ENCODE measurements at places on chromosomes 5 and 9.
A peak's percentile ranks its signal among the peaks of the same experiment; 100 is the strongest.

GRCh38 chr5:372996-373709 is 51.6 kb downstream of the AHRR start:
- no peaks in the 10 kb centered on the region for H3K36me3 ChIP-seq
- H3K4me1 ChIP-seq: peaks cover 13% of the 10 kb centered on the region
- H3K27ac ChIP-seq: no peak overlapping the region
- no peaks in the 10 kb centered on the region for H3K27me3 ChIP-seq

DNA sequence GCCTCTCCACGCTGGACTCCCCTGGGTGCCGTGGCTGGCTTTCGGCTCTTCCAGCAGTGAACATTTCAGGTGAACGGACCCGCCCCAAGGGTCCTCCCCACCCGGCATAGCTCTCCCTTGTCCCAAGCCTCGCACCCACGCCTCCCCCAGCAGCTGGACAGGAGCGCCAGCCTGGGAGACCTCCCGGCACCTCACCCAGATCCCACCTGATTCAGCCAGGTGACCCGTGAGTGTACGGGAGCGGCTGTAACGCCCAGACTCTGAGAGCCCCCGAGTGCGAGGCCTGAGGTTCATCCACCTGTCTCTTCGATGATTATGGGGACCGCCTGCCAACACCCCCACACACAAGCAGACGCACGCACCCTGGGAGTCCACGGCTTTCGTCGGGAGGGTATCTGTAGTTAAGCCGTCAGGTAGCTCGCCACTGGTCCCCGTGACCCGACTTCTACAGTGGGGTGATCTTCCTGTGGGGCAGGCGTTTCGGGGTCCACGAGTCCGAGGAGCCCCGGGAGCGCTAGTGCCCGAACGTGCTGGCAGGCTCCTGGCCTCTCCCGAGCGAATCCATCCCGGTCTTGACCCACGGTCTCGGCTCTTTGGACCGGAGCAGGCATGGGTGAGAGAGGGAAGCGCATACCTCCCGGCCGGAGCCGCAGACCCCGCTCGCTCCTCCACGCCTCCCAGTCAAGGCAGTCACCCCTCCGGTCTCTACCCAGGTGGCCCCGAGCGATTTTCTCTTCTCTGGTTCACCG is 14.9 kb downstream of the TRIM7 start:
- DNase-seq: peak; percentile 42
- peak overlapping the region; percentile 92 for H3K27ac ChIP-seq
- peak overlapping the region; percentile 58 for H3K4me3 ChIP-seq
- no peaks in the 10 kb centered on the region for H3K36me3 ChIP-seq
- H3K27me3 ChIP-seq: no peaks in the 10 kb centered on the region
- H3K4me1 ChIP-seq: peaks cover 34% of the 10 kb centered on the region

GRCh38 chr9:8224381-8224801 is 424.8 kb upstream of the DMAC1 start:
- no peak for DNase-seq
- no peak overlapping the region for H3K27ac ChIP-seq
- H3K4me1 ChIP-seq: no peaks in the 10 kb centered on the region
- no peaks in the 10 kb centered on the region for H3K27me3 ChIP-seq

DNA sequence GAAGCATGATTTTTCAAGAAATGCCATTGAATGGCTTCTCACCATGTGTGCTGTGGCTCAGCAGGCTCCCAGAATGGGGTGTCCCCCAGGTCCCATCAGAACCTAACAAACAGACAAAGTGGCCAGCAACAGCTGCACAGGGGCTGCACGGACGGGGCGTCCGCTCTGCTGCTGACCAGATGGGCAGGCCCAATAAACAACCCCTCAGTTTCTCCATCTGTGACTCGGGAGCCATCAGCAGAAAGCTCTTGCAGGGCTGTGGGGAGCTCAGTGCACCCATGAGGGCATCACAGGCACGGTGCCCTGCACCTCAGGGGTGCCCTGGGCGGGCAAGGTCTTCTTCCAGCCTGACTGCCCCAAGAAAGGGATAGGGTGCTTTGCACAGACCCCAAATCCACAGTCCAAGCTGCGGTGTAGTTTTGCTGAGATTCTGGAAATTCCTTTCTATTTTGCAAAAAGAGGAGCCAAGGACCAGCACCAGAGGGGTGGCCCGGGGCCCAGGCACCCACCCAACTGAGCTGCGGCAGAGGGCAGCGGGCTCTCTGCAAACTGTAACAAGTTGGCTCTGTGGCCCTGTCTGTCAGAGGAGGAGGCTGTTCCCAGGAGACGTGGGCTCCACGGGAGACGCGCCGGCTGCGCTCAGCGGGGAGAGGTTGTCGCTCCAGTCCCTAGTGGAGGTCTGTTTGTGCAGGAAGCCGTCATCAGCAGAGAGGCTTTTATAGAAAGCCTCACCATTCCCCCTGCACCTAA is 138.7 kb upstream of the PPP1R26 start:
- DNase-seq: no peak
- H3K4me1 ChIP-seq: peaks cover 8% of the 10 kb centered on the region
- H3K27ac ChIP-seq: no peak overlapping the region
- H3K4me3 ChIP-seq: no peak overlapping the region
- H3K36me3 ChIP-seq: no peaks in the 10 kb centered on the region

GRCh38 chr5:96144289-96144688 is 182.6 kb upstream of the ELL2 start:
- no peaks in the 10 kb centered on the region for H3K27me3 ChIP-seq
- peaks cover 23% of the 10 kb centered on the region for H3K4me1 ChIP-seq
- no peak for DNase-seq
- H3K27ac ChIP-seq: no peak overlapping the region
- H3K36me3 ChIP-seq: no peaks in the 10 kb centered on the region

DNA sequence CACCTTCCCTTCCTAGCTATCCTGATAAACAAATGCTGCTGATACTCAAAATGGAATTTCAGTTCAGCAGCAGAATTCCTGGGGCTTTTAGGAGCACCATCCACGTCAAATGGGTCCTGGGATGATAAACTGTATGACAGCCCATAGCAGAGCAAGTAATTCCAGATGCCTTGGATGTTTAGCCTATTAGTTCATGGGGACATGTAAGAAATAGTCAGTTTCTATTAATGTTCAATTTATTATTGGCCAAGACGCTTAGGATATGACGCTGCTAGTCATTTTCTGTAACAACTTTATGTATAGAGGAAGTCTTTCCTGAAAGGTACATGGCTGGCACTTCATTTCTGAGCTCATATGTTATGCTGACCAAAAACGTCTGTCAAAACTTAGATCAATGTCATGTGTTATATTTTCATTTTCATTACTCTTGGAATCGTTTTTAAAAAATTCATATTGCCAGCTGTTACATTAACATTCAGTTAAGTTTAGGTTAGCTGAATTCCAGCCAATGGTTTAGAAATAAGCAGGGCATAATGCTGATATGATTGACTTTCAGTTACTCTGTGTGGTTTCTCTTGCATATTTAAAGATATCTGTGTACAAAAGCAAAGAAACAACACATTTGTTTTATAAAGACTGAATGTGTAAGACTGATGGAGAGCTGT is 243.8 kb downstream of the CSNK1G3 start:
- no peak for DNase-seq
- no peaks in the 10 kb centered on the region for H3K36me3 ChIP-seq
- H3K27me3 ChIP-seq: no peaks in the 10 kb centered on the region
- H3K4me1 ChIP-seq: peaks cover 21% of the 10 kb centered on the region
- no peak overlapping the region for H3K4me3 ChIP-seq

- no peak overlapping the region for H3K4me3 ChIP-seq
- no peaks in the 10 kb centered on the region for H3K36me3 ChIP-seq
- peak; percentile 92 for DNase-seq
- peak overlapping the region; percentile 94 for H3K27ac ChIP-seq
Measured at GRCh38 chr5:173689171-173689736, 72.8 kb upstream of the BOD1 start.

DNA sequence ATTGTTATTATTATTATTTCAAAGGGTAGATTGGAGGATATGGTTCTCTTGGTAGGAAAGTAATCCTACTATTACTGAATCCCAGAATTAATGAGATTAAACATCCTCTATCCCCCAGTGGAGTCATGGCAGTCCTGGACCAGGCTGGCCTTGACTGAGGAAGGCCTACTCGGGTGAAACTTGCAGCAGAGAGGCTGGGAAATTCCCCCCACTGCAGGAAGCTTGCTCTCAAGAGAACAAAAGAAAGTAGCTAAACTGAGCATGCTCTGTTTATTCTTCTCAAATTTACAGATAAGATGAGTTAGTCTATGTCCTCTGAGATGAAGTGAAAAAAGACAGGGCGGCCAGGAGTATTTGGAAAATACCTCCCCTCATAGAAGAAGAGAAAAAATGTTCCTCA is 233.9 kb upstream of the RPS23 start:
- no peaks in the 10 kb centered on the region for H3K36me3 ChIP-seq
- H3K4me1 ChIP-seq: no peaks in the 10 kb centered on the region
- DNase-seq: no peak
- H3K4me3 ChIP-seq: no peak overlapping the region
- no peak overlapping the region for H3K27ac ChIP-seq

GRCh38 chr5:128637031-128637430 is 99.0 kb upstream of the FBN2 start:
- no peaks in the 10 kb centered on the region for H3K27me3 ChIP-seq
- H3K27ac ChIP-seq: no peak overlapping the region
- no peak for DNase-seq
- no peaks in the 10 kb centered on the region for H3K4me1 ChIP-seq

DNA sequence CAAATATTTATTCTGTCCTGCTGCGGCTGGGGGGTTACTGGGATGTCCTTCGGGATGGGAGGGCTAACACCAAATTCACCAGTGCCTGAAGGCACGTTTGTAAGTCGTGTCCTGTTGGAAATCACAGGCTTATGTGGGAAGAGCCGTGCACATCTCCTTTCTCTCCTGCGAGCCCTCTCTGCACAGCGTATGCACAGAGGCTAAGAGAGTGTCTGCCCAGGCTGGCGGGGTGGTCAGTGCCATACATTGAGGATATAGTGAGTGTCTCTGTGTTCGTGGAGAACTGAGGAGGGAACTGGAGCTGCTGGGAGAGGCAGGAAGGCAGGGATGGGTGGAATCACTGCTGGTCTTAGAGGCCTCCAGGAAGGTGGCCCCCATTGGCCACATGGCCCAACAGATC is 110.1 kb downstream of the WNK2 start:
- H3K4me3 ChIP-seq: no peak overlapping the region
- H3K27ac ChIP-seq: peak overlapping the region; percentile 50
- H3K27me3 ChIP-seq: no peaks in the 10 kb centered on the region
- H3K4me1 ChIP-seq: peaks cover 17% of the 10 kb centered on the region

DNA sequence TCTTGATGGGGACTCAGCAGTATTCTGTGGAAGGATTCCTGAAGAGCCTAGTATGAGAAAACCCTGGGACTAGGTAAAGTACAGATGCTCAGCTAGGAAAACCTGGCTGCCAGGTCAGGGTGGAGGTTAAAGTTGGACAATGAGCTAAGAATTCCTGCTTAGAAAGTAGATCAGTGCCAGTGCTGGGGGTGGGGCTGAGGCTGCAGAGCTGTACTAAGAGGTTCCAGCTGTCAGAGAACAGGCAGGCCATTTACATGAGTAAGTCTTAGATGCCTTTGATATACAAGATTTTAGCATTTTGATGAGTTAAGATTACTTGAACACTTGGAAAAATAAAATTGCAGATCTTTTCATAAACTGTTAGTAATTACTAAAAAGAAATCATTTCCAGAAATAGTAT is 332.3 kb upstream of the NUDT12 start:
- no peaks in the 10 kb centered on the region for H3K27me3 ChIP-seq
- H3K27ac ChIP-seq: no peak overlapping the region
- H3K4me1 ChIP-seq: no peaks in the 10 kb centered on the region
- no peaks in the 10 kb centered on the region for H3K36me3 ChIP-seq
- no peak for DNase-seq

DNA sequence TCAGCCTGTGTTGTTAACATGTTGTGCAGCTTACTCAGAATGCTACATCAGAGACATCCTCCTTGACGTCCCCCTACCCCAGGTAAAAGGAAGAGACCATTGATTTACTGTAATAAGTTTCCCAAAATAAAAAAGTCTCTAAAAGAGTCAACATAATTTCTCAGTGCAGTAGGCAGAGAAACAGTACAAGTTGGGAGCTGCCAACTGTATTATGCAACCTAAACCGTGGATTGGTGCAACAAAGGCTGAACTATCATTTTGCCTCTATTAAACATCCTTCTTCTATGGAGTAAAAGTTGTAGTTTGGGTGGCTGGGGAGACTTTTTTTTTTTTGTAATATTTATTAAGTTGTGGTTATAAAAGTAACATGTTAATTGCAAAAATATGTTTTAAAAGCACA is 208.0 kb downstream of the NR3C1 start:
- no peak for DNase-seq
- H3K4me1 ChIP-seq: no peaks in the 10 kb centered on the region
- no peaks in the 10 kb centered on the region for H3K36me3 ChIP-seq
- no peak overlapping the region for H3K27ac ChIP-seq
- H3K27me3 ChIP-seq: no peaks in the 10 kb centered on the region
- H3K4me3 ChIP-seq: no peak overlapping the region

DNA sequence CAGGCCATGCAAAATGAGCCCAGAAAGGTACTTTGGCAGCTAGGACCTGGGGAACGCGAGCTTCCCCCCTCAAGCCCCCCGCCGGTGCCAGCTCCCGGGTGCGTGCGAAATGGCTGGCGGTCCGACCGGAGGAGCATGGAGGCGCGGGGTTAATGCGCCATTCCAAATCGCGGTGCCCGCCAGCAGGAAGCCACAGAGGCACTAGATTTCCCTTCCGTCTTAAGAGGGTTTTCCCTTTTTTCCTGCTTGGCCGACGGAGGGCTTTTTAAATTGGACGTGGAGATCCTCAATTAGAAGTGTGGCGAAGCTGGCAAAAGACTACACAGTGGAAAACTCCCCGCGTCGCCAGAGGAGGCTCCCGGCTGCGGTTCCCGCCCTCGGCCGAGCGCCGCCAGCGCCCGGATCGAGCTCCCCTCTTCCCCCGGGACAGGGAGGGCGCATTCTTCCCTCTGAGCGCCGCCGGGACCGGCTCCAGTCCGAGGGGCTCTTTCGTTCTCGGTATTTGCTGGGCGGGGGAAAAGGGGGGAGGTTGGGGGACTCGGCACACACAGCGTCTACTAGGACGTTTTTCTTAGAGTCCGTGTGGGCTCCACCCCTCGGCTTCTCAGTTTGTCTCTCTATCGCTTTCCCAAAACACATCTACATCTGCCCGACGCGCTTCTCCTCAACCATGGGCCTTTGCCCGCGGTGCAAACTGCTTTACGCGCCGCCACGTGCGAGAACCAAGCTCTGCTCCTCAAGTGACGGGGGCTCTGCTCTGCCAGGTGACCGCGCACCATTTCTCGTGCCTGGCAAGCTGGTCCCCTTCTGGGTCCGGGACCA is 3.0 kb downstream of the GDNF start:
- H3K4me3 ChIP-seq: no peak overlapping the region
- peaks cover 53% of the 10 kb centered on the region for H3K4me1 ChIP-seq
- H3K27ac ChIP-seq: no peak overlapping the region
- peaks cover 51% of the 10 kb centered on the region for H3K27me3 ChIP-seq
- no peak for DNase-seq
